ENCODE measurements at places on chromosomes 7 and 10.

- DNase-seq, result peak; percentile 12
These were observed 91.3 kb upstream of the ANK3 start for GRCh38 chr10:60480865-60481563.

GRCh38 chr10:34137201-34137600 lies 677.9 kb downstream of the PARD3 start:
- no peak for DNase-seq

DNA sequence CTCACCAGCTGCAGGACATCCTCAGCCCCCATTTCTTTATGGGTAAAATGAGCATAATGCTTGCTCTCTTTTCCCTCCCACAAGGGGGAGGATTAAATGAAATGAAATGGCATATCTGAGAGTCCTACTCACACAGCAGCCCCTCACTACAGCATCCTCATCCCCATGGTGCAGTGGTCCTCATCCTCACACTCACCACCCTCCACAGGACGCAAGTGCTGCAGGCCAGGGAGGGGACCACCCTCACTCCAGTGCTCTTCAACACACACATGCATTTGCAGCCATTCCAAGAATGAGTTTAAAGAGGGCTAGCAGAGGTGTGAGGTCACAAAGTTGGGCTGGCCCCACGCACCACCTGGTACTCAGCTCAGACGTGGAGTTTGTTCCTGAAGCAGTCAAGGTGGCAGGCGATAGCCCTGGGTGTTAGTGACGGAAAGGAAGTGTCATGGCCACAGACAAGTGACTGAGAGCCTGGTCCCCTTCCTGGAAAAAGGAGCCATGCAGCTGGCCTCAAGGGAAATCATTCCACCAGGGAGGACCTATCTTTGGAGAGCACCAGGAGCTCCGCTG lies 234.0 kb downstream of the TNS3 start:
- DNase-seq, result no peak

DNA sequence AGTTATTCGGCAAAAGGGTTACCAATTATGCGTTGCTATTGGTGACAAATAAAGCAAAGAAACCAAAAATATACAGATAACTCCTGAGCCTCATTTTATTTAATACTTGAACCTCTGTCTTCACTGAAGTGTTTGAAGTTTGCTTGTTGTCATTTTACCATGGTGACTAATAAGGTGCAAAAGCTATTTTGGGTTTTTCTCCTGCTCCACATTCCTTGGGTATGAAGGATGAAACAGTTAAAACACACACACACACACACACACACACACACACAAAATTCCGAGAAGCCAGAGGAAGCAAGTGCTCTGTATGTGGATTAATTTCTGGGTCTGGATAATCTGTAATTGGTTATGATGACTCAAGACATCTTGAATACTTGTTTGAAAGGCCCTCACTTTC lies 246.5 kb downstream of the COBL start:
- DNase-seq, result no peak

GRCh38 chr7:158529181-158530096 lies 58.2 kb downstream of the PTPRN2 start:
- DNase-seq, result no peak

- DNase-seq, result no peak
These were observed 124.8 kb upstream of the CCDC6 start for GRCh38 chr10:60031183-60031582.

- no peak for DNase-seq
These were observed 38.1 kb downstream of the RTKN2 start for GRCh38 chr10:62230344-62231121.

GRCh38 chr7:79046061-79046460 lies 407.4 kb downstream of the MAGI2 start:
- no peak for DNase-seq

- DNase-seq, result no peak
These were observed 125.1 kb upstream of the KCTD7 start for GRCh38 chr7:66503551-66504031.

DNA sequence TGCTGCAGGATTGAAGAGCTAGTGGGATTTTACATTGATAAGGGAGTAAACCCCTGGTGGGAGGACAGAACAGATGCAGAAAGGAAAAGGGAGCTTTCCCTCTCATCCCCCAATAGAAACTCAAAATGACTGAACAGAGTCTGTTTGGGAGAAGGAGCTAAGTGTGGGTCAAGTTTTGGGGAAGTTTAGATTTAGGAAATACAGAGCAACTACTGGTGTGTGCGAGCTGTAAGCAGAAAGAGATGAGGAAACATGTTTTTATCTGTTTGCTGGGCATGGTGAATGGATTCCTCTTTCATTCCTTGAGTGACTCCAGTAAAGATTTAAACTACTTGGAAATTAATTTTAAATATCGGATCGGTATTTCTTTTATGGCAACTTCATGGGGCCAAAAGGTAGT lies 132.7 kb downstream of the AOAH start:
- no peak for DNase-seq

GRCh38 chr7:139224219-139224618 lies 6.8 kb upstream of the UBN2 start:
- no peak for DNase-seq

DNA sequence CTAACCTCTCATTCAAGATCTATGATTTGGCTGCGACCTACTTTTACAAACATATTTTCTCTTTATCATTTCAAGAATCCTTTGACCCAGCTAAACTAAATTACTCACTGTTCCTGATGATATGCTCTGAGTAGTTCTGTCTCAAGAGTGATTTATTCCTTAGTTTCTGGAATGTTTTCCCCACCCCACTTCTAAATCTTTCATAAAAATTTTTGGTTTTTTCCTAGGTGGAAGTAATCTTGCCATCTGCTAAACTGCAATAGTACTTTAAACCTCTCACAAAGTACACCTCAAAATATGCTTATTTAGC lies 170.8 kb downstream of the DNAJC1 start:
- DNase-seq, result no peak

GRCh38 chr10:4028854-4029583 lies 244.0 kb upstream of the KLF6 start:
- DNase-seq, result no peak

DNA sequence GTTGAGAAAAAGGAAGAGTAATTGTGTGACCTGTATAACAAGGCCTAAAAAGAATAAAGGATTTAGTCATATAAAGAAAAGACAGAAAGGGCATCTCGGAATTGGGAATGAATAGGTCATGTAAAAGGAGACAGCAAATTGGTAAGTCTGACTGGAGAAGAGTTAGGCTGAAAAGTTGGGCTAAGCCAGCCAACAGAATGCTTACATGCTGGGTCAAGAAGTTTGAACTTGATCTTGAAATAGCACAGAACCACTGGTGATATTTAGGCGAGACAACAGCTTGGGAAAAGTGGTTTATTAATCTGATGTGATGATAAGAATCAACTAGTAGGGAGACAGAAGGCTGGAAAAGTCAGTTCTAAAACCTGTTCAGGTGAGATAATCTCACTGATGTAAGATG lies 4.8 kb downstream of the IDE start:
- no peak for DNase-seq

DNA sequence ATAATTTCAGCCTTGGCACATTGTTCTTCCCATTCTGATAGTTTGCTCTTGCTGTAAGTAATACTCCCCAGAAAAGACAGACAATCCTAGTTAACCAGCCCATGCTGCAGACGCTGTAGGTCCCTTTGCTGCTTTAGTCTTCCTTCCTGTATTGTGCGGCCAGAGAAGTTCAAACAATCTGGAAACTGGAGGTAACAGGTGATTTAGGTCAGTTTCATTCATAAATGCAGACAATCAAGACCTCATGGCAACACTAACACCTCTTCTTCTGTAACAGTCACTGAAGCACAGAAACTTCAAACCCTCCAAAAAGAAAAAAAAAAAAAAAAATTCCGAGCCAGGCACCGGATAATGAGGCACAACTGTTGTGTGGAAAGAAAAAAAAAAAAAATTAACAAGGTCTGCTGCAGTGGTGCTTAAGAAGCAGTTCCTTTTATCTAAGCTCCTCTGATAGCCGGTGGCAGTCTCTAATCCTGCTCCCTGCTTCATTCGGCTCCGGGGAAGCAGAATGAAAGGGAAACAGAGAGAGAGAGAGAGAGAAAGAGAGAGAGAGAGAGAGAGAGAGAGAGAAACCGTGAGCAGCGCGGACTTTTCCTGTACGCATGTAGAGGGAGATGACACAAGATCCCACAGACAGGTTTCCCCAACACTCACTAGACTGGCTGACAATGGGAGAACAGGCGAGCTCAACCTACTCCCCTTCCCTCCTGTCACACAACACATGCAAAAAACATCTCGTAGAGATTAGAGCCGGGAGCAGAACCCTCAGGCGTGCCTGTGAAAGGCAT lies at the start of gene SEMA3A:
SEMA3A (minus strand) TSS at position 306 of the 788 bp plus-strand sequence; CDS start at position 103, 203 bp downstream.
- DNase-seq, result peak; percentile 48

DNA sequence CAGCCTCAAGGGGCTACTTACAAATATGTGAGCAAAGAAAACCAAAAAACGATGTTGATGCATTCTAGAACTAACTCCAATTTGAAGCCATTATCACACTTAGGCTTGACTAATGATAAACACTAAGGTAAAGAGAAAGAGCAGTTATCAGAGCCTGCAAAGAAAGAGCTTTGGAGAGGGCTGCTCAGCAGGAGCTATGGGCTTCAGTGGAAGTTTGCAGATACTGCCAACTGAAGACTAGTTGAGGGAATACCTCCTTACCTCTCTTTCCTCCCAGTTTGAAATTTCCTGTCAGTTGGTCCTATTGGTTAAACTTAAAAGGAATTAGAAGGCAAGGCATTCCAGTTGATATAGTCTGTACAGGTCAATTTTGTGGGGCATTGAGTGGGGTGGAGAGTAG lies 498.1 kb upstream of the POT1 start:
- no peak for DNase-seq

DNA sequence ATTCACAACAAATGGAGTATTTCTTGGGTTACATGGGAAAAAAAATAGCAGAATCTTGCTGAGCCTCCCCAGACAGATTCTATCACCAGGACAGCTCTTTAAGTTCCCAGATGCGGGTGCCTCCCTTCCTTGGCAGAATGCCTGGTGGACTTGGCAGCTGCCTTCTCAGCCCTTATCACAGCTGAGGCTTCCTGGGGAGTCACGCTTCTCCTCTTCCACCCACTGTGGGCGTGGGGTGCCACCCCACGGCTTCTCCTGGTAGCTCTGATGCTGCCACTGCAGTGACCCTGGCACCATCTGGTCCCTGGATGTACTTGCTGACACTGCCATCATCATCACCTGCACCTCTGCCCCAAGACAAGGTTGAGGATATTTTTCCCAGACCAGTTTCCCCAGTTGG lies 16.2 kb upstream of the NME8 start:
- no peak for DNase-seq

- DNase-seq, result no peak
These were observed 369.5 kb downstream of the IPMK start for GRCh38 chr10:57898231-57898630.

GRCh38 chr7:144835155-144835611 lies 670 bp downstream of the TPK1 start:
- no peak for DNase-seq

DNA sequence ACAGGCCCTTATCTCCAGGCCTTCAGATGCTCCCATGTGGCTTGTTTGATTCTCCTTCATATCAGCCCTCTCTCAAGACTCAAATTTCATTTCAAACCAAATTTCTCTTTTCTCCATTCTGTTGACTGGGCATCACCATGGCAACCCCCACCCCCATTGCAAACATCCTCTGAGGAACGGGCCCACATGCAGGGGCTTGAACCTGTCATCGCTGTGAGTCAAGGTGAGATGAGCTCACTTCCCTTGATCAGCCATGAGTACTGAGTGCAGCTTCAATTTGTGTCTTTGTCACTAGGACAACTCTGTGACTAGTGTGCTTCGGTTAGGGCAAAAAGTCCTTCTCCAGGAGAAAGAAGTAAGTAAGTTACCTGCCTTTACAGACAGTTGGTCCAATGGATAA lies 41.9 kb downstream of the CALML3 start:
- DNase-seq, result no peak

GRCh38 chr7:147595042-147595441 lies 995.5 kb upstream of the C7orf33 start:
- DNase-seq, result no peak

DNA sequence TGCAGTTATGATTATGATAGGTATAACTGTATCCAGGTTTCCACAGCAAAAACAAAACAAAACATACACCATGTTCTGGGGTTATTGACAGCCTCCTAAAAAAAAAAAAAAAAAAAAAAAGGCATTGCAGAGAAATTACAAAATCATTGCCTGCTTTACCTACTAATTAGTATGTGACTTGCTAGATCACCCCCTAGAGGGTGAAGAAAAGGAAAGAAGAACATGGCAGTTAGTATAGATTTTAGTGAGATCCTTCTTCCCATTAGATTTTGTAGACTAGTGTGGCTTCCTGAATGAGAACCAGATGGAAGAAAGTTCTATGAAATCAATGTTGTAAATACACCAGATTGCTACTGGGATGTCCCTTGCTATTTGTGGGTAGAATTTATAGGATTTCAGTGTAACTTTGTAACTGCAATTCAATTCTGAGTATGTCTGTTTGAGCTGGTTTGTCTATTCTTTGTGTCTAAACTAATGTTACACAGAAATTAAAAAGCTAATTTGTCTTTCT lies 24.0 kb upstream of the AGBL3 start:
- no peak for DNase-seq

GRCh38 chr7:158394936-158395335 lies 192.7 kb downstream of the PTPRN2 start:
- DNase-seq, result no peak

DNA sequence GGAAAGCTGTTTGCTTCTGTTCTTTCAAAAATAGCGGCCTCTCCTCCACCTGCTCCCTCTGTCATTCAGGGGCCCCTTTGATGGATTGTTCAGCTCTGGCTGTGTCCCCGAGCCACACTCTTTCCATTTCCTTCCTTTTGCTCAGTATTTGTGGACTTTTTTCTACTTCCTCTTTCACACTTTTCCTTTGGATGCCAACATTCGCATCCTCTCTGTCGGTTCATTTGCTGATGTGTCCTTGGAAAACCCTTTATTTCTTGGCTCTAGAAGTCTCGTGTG lies 11.7 kb upstream of the PWWP2B start:
- no peak for DNase-seq

- DNase-seq, result no peak
These were observed 13.1 kb downstream of the ZNF485 start for GRCh38 chr10:43619368-43619767.

DNA sequence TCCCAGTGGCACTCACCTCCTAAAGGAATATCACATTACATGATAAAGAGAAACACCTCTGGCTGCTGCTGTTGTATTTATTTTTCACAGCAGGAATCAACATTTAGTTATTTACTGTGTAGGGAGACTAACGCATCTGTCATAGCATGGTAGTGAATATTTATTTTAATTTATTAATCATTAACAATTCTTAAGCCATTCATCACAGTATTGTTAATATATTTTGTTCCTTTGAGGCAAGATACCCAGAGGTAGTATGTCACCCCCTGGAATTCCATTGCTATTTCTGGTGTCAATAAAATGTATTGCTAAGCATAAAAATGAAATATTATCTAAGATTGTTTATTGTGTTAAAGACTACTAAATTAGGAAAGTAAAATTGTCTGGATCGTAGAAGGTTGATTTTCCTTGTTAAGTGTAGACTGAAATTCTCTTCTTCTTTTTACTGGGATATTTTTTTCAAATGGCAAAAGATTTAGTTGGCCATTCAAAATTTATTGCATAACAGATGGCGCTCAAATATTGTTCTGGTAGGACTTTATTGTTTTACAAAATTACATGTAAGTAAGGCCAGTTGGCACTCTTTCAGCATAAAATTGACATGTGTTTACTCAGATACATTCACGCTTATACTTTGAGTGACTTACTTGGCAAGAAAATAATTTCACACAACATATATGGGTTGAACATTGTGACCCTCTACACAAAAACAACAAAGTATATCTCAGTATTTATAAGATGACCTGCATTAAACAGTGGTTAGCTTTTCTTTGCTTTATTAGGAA lies 1358.7 kb upstream of the SORCS1 start:
- no peak for DNase-seq

- no peak for DNase-seq
These were observed 108.1 kb downstream of the GNAT3 start for GRCh38 chr7:80403686-80404241.

GRCh38 chr10:117609796-117610170 lies 67.2 kb downstream of the EMX2 start:
- no peak for DNase-seq
